Upper lobe of right lung (tissue), 1 donor: ENCODE measurements at places on chromosomes 1 and 21. TPM values are rescaled to one million over a fixed set of nuclear protein-coding genes. Genes with fewer than 3 reads are reported as not detected.
A peak's percentile ranks its signal among the peaks of the same experiment; 100 is the strongest.

DNA sequence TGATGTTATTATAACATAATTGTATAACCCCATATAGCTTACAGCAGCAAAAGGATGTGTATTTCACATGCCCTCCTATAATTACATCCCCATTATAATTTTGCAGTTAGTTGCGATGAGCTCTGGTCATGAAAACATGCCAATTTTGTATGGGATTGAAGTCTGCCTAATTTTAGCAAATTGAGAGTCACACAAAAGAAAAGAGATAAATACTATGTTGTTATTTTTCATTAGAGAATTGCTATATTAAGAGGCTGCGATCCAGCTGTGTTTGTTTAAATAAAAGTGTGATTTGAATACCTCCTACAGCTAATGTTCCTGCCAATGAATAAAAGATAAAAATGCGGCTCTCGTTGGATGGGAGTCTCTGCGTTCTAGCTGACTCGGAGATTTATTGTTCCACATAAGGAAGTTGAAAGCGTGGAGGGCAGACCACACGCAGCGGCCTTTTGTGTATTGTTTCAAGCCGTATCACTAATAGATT lies 461.0 kb upstream of the NFIA start:
- no peak for DNase-seq

- no peak for DNase-seq
Measured at GRCh38 chr1:109210058-109210457, 3.7 kb upstream of the SARS1 start.

DNA sequence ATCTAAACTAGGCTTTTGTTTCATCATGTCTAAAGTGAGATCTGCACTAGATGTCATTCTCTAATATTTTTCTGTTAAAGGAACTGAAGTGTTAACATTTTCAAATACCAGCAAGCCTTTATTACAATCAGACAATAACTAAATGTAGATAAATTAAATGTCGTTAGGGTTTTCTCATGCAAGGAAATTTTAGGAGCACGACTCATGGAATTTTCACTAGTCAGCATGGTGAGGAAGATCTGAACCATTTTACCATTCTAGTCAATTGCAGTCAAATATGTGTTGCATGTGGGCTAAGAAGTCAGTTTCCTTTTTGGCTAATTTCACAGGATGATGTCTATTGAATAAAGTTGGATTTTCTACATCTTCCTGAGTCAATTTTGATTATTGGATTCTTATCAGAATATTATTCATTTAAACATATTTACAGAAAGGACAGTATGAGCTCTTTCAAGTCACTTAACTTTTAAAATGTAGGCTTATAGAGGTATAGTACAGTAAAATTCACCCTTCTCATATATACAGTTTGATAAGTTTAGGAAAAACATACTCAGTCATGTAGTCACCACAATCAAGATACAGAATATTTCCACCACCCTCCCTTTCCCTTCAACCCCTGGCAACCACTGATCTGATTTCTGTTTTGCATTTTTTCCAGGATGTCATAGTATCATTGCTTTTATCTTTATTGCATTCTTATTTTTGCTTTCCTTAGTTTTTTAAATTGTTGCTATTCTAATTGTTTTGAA lies 9.2 kb downstream of the GCSAML start:
- no peak for DNase-seq

The NBPF4 gene
- not detected for total RNA-seq

The DISP1 gene
- 22.9 TPM for total RNA-seq

DNA sequence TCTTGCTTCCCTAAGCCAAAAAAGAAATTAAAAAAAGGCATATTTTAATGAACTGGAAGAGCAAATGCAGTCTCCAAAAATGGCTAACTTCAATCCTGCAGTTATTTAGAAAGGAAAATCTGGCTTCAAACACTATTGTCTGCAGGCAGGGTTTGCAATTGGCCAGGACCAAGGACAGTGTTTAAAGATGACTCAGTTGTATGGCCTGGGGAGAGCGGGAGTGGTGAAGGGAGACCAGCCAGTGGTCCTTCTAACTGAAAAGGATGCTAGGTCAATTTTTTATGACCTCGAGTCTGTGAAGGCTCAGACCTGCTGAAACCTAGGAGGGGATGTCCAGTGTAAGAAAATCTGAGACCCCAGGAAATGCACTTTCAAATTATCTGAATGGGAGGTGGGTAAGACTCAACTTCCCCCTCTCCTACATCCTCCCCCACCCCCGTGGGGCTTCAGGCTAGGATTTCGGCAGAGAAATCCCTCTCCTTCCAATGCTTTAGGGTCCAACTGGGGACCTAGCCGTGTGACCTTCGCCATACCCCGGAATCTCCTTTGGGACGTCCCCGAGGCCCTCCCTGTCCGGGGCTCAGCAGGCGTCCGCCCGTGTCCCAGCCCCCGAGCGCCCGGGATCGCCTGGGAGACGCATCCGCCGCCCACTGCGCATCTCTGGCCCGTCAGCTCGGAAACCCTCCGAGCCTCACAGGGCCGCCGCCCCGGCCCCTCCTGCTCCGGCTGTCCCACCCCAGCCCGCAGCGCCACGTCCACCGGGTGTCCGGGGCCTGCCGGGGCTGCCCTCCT lies 602 bp upstream of the RIMKLA start:
- no peak for DNase-seq

The NUF2 gene
- total RNA-seq, result 0.64 TPM

DNA sequence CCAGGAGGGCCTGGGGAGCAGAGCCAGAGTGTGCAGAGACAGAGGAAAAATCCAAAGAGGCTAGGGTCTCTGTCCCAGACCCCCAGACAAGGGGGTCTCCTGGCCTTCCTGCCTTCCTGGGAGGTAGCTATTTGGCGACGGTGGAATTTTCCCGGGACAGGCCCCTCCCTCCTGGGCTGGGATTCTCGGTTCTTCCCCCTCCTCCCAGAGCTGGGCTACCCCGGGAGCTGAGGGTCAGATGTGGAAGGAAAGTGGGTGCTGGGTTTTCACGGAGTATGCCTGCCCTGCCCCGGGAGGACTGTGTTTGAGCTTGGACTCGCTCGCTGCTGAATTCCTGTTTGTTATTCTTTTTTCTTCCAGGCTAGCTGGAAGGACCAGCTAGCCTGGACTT lies 759 bp downstream of the AMPD2 start:
- peak; percentile 66 for DNase-seq

- no peak for DNase-seq
Measured at GRCh38 chr1:185280589-185280988, 36.5 kb downstream of the IVNS1ABP start.

GRCh38 chr1:25137106-25137505 lies 95.2 kb downstream of the SYF2 start:
- DNase-seq, result no peak

GRCh38 chr21:46183910-46184624 lies at the start of gene SPATC1L:
SPATC1L (minus strand) TSS chr21:46184459; CDS start chr21:46182816, 1,643 bp downstream.
- DNase-seq, result peak; percentile 84

GRCh38 chr1:218775501-218776021 lies 398.1 kb upstream of the LYPLAL1 start:
- DNase-seq, result no peak

DNA sequence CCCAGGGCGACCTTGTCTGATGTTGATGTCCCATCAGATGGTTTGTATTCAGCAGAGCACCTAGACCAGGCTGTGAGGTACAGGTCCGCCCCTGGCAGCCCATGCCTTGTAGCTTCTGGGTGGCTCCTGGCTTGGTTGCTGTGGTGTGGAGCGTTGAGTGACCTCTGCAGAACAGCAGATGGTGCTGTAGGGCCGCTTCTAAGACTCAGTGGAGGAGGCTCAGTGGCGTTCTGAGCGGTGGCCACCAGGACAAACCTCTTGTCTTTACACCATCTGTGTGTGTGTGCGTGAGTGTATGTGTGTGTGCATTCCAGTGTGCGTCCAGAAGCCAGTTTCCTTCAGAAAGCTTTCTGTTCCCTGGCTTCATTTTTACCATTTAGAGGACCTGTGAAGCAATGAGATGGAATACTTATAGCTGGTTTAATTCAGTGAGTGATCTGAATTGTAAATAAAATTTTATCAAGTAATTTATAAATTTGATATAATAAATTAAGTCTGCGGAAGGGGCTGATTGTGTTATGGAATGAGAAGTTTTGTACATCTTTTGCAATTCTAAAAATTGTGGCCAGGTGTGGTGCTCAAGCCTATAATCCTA lies 66.1 kb downstream of the ADARB1 start:
- peak; percentile 81 for DNase-seq

GRCh38 chr1:27887215-27888021 lies 15.1 kb downstream of the THEMIS2 start:
- DNase-seq, result peak; percentile 54
